ENCODE measurements at places on chromosomes 3 and 15. TPM values are rescaled to one million over a fixed set of nuclear protein-coding genes. Genes with fewer than 3 reads are reported as not detected.

PIGX gene
- 25.0 TPM for polyA plus RNA-seq

- DNase-seq = no peak
Observed at GRCh38 chr3:154192225-154192624, 71.0 kb downstream of the ARHGEF26 start.

NANOGP8 gene
- not detected for polyA plus RNA-seq

DNA sequence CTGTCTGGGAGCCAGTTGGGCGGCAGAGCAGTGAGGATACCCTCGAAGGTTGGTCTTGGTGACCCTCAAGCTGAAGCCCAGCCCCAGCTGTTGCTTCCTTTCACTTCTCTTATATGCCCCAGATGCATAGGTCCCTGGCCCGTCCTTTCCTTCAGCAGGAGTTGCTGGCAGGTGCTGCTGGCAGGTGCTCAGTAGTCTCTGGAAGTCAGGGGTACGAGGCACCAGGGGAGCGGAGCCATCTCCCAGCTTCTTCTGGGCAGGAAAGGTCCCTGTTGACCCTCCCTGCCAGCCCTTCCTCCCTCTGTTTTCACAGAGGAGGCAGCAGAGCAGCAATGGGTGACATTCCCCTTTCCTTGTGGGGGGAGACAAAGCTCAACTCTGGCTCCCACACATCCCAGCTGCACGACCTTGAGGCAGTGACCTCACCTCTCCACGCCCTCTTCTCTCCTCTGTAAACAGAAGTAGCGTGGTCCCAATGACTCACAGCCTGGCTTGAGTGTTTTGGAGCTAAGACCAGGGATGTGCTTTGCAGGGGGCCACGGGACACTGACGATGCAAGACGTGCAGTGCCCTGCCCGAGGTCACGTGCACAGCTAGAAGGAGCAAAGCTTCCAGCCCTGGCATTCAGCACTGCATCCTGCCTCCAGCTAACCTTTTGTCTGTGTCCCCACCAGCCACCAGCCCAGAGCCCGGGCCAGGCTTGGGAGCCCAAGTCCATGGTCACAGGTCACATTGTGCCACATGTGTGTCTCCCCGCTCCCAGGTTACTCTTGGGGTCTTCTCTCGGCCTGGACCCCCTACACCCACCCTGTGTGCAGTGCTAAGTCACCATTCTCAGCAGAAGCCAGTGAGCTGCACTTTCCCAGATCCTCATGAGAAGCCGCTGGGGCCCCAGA, 49.7 kb downstream of the SLC6A6 start:
- peak; percentile 46 for DNase-seq

- no peak for DNase-seq
Observed at GRCh38 chr3:188034989-188035388, 119.0 kb upstream of the LPP start.

UBE2E1 gene
- 150 TPM for polyA plus RNA-seq

DNA sequence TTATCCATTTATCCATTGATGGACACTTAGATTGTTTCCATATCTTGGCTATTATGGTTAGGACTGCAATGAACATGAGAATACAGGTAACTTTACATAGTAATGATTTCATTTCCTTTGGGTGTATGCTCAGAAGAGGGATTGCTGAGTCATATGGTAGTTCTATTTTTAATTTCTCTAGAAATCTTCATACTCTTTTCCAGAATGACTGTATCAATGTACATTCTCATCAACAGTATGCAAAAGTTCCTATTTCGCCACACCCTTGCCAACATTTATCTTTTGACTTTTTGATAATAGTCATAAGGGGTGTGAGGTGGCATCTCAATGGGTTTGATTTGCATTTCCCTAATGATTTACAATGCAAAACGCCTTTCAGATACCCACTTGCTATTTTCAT, 6.2 kb upstream of the NIPA1 start:
- DNase-seq = no peak

- DNase-seq = no peak
Observed at GRCh38 chr15:67101911-67102598, 36.7 kb downstream of the SMAD3 start.

GRCh38 chr3:105145511-105145910, 221.2 kb upstream of the ALCAM start:
- no peak for DNase-seq

- DNase-seq = no peak
Observed at GRCh38 chr3:126773167-126773566, 69.1 kb downstream of the CHCHD6 start.

- no peak for DNase-seq
Observed at GRCh38 chr3:158434412-158435038, 136.5 kb upstream of the MLF1 start.

DNA sequence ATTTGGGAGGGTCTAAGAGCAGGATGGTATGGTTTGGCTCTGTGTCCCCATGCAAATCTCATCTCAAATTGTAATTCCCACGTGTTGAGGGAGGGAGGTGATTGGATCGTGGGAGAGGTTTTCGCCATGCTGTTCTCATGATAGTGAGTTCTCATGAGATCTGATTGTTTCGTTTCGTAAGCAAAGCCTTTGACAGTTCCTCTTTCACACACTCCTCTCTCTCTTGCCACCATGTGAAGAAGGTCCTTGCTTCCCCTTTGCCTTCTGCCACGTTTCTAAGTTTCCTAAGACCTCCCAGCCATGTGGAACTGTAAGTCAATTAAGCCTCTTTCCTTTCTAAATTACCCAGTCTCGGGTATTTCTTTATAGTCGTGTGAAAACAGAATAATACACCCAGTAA, 553.7 kb downstream of the TAFA4 start:
- no peak for DNase-seq

- no peak for DNase-seq
Observed at GRCh38 chr15:96869122-96869521, 538.6 kb downstream of the NR2F2 start.

- DNase-seq = no peak
Observed at GRCh38 chr3:126957776-126958637, 24.9 kb upstream of the PLXNA1 start.

- DNase-seq = peak; percentile 97
Observed at GRCh38 chr15:35000511-35000910, 12.4 kb upstream of the ZNF770 start.

ECE2 gene
- polyA plus RNA-seq = not detected

DNA sequence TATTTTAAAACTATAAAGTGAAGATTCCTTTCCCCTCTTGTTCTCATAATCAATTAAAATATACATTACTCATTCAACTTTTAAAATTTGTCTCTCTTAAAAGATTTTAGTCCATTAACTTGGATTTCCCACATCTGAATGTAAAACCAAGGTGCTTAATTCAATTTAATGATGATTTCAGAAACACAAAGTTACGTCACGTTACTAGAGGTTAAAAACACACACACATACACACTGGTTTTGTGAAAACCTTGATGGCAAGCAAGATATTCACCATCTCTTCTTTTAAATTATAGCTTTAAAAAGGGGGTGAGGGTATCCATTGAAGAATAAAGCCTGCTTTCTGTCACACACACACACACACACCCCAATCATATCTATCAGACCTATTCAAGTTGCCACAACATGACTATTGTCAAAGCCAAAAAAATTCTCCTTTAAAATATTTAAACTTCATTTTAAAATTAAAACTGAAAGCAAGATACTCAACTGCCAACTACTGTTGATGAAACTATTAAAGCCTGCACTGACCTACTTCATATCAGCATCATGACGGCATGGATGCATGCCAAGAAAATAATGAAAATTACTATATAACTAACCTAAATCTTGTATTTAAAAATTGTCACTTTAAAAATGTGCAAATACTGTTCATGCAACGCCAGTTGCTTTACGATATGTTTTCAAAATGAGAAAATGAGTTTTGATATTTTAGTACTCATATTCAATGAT, 2.1 kb downstream of the RFX7 start:
- DNase-seq = no peak

GRCh38 chr3:143755978-143756377, 92.3 kb downstream of the SLC9A9 start:
- no peak for DNase-seq

PYDC2 gene
- not detected for polyA plus RNA-seq

FAM107A gene
- polyA plus RNA-seq = not detected

DNA sequence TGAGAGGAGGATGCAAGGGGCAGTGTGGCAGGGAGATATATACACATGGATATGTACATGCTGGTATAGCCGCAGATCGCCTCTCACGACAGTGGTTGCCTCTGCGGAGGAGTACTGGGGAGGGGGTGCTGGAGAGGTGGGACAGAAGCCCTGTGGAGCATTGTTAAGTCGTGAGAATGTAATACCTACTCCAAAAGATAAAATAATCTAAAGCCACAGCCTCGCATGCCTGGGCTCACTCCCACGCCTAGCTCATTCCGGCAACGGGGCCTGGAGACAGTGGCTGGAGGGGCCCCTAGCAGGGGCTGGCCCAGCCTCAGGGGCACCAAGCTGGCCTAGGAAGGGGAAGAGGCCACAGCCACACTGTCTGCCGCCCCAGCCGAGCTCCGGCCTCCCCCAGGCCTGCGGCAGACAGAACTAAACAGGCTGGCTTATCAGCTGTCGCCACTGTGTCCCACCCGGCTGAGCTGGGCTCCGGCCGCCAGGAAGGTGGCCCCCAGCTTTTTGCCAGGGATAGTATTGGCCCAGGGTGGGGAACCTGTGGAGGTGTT, 65.1 kb upstream of the LCTL start:
- DNase-seq = no peak

GRCh38 chr15:74414603-74415338, 19.0 kb downstream of the SEMA7A start:
- no peak for DNase-seq

SNRK gene
- 15.7 TPM for polyA plus RNA-seq

LRRC49 gene
- polyA plus RNA-seq = 9.9 TPM

PDE8A gene
- polyA plus RNA-seq = 24.2 TPM

GRCh38 chr3:39869890-39870289, 60.5 kb downstream of the MYRIP start:
- no peak for DNase-seq

WDR93 gene
- polyA plus RNA-seq = 0.05 TPM

DNA sequence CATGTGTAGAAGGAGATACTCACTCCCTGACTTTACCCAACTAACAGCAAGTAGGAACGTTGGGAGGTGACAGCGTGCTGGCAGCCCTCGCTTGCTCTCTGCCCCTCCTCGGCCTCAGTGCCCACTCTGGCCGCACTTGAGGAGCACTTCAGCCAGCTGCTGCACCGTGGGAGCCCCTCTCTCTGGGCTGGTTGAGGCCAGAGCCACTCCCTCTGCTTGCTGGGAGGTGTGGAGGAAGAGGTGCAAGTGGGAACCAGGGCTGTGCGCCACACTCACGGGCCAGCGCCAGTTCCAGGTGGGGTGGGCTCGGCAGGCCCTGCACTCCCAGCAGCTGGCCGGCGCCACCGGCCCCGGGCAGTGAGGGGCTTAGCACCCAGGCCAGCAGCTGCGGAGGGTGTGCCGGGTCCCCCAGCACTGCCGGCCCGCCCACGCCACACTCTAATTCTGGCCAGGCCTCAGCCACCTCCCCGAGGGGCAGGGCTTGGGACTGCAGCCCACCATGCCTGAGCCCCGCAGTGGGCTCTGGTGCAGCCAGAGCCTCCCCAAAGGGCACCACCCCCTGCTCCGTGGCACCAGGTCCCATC, 68.4 kb upstream of the FRMD4B start:
- no peak for DNase-seq

DNA sequence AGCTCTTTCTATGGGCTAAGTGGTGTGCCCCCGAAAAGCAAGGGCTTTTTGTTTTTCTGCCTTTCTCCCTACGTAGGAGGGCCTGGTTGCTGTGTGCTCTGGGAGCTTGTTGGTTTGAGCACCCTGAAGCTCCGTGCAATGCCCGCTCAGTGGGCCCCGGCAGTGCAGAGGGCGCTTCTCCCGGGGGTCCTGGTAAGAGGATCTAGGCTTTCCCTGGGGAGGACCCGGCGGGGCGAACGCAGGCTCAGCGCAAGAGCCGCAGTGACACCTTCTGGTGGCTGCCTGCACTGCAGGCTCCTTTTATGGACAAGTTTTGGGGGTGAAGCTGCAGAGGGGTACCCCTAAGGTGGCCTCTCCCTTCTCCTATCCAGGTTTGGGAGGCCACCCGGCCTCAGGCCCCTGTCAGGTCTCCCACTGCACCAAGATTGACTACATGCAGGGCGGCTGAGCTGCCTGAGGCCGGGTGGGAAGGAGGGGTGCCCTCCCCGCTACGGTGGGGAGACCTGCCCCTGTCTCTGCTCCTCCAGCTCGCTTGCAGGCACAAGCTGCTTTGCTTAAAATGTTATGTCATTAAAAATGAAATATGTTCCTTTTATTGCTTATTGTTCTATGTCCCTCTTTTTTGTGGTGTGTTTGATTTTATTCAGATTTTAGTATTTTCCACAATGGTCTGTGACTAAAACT, 387.9 kb downstream of the GABRG3 start:
- no peak for DNase-seq

- DNase-seq = no peak
Observed at GRCh38 chr3:188211476-188211875, 57.5 kb downstream of the LPP start.

DNA sequence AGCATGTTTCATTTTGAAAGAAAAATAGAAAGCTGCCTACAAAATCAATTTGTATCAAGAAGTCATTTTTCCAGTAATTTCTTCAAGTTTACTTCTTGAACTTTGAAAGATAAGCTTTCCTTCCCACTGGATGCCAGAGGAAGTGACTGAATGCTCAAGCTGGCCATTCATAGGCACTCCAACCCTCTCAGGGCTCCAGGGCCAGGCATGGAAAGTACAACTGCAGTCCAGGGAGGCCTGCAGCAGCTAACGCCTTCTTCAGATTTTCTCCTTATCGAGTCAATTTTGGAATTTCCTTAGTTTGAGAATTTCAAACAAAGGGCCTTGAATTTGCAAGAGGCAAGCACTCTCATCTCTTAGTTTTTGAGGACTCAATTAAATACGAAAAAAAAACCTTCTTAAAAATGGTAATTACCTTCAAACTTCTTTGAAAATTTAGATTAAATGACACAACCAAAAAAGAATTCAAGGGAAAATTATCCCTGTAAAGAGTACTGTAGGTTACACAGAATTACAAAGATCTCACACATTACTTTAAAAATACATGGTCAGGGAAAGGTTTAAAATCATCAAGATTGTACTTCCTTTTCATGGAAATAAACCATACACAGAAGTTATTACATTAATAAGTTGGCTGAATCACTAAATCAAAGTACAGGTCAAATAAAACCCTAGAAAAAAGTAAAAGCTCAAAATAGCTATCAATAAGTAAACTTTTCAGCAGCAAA, 2.5 kb downstream of the UBP1 start:
- DNase-seq = no peak
